CD4-positive, alpha-beta T cell treated with Interleukin-12 subunit alpha and Interleukin-12 subunit beta, for 1 hour (primary cell): ENCODE measurements at places on chromosomes 3 and 15.

DNA sequence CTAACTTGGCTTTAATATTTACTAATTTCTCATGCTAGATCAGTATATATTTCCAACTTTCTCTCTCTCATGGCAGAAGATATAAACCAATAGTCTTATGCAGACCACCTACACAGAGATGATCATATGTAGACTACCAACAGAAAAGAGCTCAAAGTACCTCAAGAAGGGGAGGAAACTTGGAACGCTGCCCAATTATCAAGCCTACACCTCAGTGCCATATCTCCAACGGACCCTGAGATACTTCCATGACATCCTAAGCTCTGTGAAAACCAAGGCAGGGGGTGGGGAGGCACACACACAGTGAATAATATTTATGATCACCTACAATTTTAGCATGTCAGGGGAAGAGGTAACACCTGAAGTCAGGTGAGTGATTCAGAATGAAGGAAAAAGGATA lies 100.6 kb downstream of the STAG1 start:
- DNase-seq: no peak

GRCh38 chr3:193768070-193768394 lies 175.0 kb downstream of the OPA1 start:
- DNase-seq: no peak

- DNase-seq: no peak
Observed at GRCh38 chr3:80677796-80678195, 910.0 kb upstream of the ROBO1 start.

- DNase-seq: no peak
Observed at GRCh38 chr15:36722555-36722954, 143.1 kb downstream of the CDIN1 start.

GRCh38 chr15:77748078-77749064 lies 115.7 kb upstream of the LINGO1 start:
- DNase-seq: no peak

DNA sequence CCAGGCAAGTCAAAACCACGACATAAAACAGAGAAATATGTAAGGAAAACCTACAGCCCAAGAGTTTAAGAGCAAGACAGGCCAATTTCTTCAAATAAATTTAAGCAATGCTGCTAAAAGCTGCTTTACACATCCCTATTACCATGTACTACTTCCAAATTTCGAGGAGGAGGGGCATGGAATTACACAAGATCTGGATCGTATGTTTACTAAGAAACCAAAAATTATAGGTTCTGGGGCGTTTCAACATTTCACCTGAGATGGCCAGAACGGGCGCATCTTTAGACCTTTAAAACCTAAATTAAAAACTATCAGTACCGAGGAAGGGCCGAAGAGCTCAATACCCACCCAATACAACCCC lies 664 bp upstream of the NR2C2 start:
- no peak for DNase-seq

DNA sequence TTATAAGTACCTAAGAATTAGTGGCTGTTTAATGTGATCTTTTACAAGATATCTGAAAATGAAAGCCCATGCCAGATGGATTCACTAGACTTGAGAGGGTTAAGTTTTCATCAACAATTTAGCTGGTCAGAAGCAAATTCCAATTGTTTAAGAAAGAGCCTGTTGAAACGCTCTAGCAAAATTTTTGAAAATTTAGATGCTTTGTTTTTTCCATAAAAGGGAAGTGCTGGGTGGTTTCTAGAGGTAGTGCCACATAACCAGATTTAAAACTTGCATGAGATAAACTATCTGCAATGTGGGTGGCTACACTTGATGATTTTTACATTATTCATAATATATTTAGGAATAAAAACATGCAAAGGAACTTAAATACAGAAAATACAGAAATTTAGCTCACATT lies 48.5 kb upstream of the SKIL start:
- no peak for DNase-seq

GRCh38 chr15:31403606-31404005 lies 77.0 kb downstream of the KLF13 start:
- DNase-seq: no peak

GRCh38 chr3:157355276-157355675 lies 81.4 kb upstream of the PTX3 start:
- no peak for DNase-seq

DNA sequence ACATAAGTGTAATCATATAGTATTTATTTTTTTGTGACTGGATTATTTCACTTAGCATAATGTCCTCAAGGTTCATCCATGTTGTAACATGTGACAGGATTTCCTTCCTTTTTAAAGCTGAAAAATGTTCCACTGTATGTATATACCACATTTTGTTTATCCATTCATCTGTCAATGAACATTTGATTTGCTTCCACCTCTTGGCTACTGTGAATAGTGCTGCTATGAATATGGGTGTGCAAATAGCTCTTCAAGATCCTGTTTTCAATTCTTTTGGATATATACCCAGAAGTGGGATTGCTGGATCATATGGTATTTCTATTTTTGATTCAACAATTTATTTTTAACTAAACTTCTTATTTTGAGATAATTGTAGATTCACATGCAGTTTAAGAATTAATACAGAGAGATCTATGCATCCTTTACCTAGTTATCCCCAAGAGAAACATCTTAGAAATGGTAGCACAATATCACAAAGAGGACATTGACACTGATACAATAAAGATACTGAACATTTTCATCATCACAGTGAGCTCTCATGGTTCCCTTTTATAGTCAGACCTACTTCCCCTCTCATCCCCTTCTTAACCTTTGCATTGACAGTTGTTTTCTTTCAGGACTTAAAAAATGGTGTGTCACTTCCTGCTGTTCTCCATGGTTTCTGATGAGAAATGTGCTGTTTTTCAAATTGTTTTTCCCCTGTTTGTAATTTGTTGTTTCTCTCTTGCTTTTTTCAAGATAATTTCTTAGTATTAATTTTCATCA lies 90.1 kb downstream of the SATB1 start:
- DNase-seq: no peak

GRCh38 chr3:177362626-177363025 lies 165.3 kb upstream of the TBL1XR1 start:
- DNase-seq: no peak

DNA sequence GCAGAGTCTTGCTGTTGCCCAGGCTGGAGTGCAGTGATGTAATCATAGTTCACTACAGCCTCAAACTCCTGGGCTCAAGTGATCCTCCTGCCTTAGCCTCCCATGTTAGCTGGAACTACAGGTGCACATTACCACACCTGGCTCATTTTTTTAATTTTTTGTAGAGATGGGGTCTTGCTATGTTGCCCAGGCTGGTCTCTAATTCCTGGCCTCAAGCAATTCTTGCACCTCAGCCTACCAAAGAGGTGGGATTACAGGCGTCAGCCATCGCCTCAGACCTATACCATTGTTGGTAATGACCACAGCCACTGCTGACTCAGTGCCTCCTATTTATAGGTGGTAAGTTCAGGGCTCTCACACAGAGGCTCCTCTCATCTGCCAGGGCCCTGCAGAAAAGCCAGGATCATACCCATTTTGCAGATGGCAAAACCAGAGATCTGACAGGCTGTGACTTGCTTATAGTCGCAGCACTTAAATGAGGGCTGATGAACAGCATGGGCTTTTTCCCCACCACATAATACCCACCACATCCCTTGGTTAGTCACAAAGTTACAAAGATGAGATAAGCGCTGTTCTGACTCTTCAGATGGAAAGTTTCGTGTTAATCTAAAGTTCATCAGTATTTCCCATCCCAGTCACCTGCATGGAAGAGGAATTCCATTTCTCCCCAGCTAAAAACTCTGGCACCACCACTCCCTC lies 21.8 kb upstream of the SPATA12 start:
- DNase-seq: no peak

DNA sequence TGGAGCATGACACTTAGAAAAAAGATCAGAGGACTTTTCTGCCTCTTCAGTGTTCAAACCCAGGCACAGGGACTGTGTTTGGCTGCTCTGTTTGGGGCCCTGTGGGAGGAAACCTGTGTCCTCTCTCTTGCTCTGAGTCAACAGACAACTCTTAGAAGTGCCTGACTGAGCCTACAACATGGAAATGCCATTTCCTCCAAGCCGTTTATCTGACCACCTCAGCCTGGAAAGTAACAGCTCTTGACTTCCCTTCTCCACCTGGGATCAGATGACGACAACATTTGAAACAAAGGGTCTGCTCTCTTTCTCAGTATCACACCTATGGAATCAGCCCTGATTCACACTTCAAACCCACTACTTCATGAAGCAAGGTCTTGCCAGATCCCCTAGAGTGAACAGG lies 91.3 kb upstream of the CTDSPL start:
- DNase-seq: no peak

- DNase-seq: no peak
Observed at GRCh38 chr3:135165260-135165659, 370.2 kb downstream of the EPHB1 start.

- DNase-seq: no peak
Observed at GRCh38 chr15:67715170-67715569, 110.1 kb upstream of the SKOR1 start.

- DNase-seq: no peak
Observed at GRCh38 chr3:58880182-58880581, 169.6 kb downstream of the CFAP20DC start.

DNA sequence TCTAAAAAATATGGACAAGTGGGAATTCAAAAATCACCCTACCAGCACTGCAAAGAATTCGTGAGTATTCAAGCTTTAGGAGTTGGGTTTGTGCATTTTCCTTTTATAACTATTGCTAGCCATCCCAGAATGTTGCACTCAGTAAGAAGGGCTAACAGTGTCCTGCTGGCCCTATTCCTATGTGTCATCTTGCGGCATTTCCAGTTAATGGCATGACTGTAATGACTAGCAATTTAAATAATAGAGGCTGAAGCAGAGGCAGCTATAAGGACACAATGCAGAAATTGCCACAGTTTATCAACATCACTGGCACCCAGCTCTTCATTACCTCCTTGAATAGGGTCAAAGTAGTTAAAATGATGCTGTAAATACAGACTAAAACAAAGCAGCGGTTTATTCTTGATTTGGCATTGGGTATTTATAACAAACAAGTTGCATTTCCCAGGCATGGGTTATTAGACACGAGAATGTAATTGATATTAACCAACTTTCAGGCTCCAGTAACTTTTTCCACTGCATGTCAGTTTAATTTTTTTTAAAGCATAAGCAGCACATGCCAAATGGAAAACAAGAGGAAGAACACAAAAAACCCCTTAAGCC lies 177.6 kb downstream of the FHIT start:
- DNase-seq: no peak

- no peak for DNase-seq
Observed at GRCh38 chr3:121885386-121885785, 8.8 kb upstream of the SLC15A2 start.

GRCh38 chr3:186090901-186091300 lies 18.0 kb downstream of the ETV5 start:
- no peak for DNase-seq
